ENCODE measurements at places on chromosomes 7 and 10. TPM values are rescaled to one million over a fixed set of nuclear protein-coding genes. Genes with fewer than 3 reads are reported as not detected.

- DNase-seq = no peak
Observed at GRCh38 chr7:410395-410910, 109.2 kb downstream of the PDGFA start.

GRCh38 chr7:124840435-124840834 lies 74.8 kb upstream of the GPR37 start:
- no peak for DNase-seq

- no peak for DNase-seq
Observed at GRCh38 chr7:103594186-103594585, 148.2 kb upstream of the SLC26A5 start.

DNA sequence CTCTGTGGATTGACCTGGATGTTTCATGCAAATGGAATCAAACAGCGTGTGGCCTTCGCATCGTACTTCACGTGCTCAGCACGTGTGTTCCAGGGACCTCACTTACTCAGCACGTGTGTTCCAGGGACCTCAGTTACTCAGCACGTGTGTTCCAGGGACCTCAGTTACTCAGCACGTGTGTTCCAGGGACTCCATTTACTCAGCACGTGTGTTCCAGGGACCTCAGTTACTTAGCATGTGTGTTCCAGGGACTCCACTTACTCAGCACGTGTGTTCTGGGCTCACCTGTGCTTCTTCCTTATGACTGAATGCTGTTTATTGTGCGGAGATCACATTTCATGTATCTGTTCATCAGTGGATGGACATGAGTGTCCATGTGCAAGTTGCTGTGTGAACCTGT lies 22.0 kb downstream of the INPP5A start:
- no peak for DNase-seq

DNA sequence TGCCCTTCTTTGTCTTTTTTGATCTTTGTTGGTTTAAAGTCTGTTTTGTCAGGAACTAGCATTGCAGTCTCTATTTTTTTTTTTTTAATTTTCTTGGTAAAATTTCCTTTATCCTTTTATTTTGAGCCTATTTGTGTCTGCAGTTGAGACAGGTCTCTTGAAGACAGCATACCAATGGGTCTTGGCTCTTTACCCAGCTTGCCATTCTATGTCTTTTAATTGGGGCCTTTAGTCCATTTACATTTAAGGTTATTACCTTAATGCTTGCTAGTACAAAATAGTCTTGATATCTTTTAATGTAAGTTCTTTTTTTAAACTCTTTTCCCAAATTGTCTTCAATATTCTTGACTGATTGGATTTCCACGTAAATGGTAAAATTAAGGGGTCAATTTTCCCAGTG lies 398.3 kb upstream of the CHRM2 start:
- DNase-seq = no peak

GRCh38 chr7:98993024-98993897 lies 114.9 kb downstream of the TRRAP start:
- DNase-seq = no peak

DNA sequence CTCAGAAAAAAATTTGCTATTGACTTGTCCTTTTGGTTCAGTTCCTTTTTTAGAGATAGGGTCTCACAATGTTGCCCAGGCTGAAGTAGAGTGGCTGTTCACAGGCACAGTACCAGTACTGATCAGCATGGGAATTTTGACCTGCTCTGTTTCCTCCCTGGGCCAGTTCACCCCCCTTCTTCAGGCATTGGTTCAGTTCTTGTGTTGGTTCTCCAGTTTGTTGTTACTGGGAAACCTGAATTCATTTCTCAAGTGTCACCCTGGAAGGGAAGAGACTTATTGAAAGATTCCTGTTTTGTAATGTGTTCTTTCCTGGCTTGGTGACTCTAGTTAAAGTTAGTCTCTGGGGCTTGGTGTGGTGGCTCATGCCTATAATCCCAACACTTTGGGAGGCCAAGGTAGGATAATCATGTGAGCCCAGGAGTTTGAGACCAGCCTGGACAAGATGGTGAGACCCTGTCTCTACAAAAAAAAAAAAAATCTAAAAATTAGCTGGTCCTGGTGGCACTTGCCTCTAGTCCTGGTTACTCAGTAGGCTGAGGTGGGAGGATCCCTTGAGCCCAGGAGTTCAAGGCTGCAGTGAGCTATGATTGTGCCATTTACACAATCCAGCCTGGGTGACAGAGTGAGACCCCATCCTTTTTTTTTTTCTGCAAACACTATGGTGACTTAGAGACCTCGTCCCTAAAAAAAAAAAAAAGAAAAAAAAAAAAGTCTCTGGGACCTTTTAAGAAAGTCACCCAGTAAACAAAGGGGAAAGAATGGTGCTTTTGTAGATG lies 52.7 kb downstream of the CNNM2 start:
- DNase-seq = no peak

DNA sequence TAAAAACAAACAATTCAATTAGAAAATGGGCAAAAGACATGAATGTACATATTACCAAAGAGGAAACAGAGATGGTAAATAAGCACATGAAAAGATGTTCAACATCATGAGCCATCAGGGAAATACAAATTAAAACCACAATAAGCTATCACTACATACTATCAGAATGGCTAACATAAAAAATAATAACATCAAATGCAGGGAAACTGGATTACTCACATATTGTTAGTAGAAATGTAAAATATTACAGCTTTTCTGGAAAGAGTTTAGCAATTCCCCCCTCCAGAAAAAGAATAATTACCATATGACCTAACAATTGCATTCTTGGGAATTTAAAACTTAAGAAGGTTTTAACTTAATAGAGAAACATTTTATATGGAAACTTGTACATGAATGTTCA lies 232.9 kb upstream of the MTPN start:
- no peak for DNase-seq

DNA sequence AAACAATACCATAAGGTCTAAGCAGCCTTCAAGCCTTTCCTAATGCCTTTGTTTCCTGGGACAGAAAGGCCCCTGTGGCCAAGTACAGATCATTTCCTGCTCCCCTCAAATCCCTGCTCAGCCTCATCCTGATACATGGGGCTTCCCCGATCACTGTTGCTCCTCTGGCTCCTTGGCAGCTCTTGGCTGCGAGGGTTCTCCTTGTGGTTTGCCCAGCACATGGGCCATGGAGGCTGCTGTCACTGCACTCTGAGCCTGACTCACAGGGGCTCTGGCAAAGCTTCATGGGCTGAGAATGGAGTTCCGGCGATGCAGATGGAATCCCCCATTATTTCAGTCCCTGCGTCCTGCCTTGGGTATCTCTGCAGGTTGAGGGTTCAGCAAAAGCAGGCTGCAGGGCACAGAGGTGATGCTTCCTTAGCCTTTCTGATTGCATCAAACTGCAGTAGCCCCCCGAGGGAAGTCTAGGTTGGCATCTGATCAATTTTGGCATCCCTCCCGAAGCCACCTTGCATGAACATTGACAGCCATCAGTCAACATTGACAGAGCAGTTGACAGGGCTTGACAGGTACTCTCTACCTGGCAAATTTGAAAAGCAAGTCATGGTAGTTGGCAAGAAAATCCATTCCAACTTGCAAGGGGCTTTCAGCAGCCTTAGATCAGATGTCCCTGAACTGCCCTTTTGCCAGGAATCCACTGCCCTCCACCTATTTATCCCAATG lies 168.6 kb downstream of the GFRA1 start:
- no peak for DNase-seq

Gene GSTK1
- polyA plus RNA-seq = 81.9 TPM

Gene BTRC
- 29.5 TPM for polyA plus RNA-seq

Gene TRIM24
- 26.6 TPM for polyA plus RNA-seq

Gene PDZD7
- 1.3 TPM for polyA plus RNA-seq

Gene GTF2IRD2
- polyA plus RNA-seq = 15.9 TPM

Gene KCNMA1
- polyA plus RNA-seq = 15.2 TPM

Gene NUTM2E
- polyA plus RNA-seq = 0.67 TPM

Gene CTNNA3
- 7.5 TPM for polyA plus RNA-seq

Measured in hindlimb muscle (tissue), 1 donor.